Right kidney (tissue), 9 donors: ENCODE measurements at places on chromosomes 16 and 17.
A peak's percentile ranks its signal among the peaks of the same experiment; 100 is the strongest.

DNA sequence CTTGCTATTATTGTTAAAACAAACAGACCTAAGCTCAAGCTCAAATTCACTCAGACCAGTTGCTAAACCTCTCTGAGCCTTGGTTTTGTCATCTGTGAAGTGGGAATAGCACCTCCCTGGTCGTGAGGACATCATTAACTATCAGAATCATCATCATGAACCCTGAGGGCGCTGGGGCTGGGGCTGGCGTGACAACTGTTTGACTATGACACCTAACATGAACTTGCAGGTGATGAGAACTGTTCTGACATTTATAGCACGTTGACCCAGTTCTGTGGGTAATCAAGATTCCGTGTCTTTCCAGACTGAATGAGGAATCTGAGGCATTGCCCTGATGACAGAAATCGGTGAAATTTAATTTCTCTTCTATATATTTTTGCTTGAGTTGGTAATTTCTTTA, 71.3 kb upstream of the CDH5 start:
- no peak for DNase-seq

GRCh38 chr17:80168371-80168770, 1.5 kb upstream of the CARD14 start:
- DNase-seq, result no peak

GRCh38 chr16:11681556-11681955, 13.3 kb downstream of the SNN start:
- DNase-seq, result no peak

DNA sequence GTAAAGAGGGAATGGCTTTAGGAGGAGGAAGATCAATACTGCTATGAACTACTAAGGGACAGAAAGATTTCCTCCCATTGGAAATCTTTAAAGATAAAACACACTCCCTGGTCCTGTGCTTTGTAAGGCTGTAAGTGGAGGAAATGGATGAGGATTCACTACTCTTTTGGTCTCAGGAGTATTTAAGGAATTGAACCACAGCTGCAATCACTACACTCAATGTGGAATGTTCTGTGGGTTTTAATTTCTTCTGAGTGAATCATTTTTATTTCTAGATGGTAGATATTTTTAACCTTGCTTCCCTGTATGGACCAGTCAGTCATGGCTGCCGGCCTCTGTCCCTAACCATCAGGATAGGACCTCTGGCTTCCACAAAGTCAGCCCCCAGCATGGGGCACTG, 65.6 kb downstream of the SDR42E1 start:
- no peak for DNase-seq

DNA sequence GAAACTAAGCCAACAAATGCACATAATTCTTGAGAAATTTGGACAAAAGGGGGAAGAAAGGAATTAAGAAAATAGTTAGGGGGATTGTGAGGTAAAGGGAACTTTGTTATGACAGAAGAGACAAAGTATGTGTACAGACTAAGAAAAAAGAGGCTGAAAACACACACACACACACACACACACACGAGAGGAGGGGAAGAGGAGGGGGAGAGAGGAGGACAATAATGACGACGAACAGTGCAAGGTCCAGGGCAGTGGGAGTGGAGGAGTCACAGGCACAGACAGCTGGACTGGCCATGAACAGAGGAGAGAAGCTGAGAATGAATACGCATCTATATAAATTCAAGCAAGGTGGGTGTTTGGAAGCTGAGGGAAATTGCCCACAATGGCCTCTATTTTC, 44.6 kb downstream of the MARVELD3 start:
- DNase-seq, result no peak

DNA sequence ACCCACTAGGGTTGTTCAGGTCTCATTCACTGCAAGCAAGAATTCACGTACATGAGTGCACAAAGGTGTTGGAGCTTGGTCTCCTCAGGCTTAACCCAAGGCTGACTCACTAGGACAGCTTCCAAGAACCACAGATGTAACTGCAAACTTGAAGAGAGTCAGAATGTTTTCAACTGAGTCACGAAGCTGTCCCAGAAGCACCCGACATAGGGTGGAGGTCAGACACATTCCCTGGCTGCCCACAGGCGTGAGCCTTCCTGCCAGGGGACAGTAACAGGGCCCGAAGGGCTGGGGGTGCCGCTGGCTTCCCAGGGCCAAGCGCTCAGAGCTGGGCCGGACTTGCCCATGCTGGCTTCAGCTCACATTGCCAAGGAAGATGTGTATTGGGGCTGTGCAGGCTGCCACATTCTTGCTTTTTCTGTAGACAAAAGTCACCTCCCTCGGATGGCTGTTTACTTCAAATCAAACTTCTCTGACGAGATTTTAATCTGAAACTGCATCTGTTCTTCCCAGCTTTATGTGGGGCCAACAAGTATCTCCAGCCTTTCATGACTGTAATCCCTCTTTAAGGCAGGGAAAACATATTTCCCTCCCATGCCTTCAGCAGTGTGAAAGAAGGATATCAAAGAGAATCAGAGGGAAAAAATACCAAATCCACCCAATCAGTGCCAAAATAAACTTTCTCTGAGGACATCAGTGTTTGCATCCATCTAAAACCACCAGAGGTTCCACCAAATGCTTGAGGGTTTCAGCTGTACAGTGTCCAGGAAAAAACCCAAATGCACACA, 14.3 kb downstream of the CMTM3 start:
- no peak for DNase-seq

- DNase-seq, result peak; percentile 61
These were observed 15.6 kb downstream of the TLE7 start for GRCh38 chr16:71426069-71426879.

GRCh38 chr17:17531156-17531555, 35.0 kb upstream of the RASD1 start:
- DNase-seq, result no peak

GRCh38 chr17:60610473-60610872, 10.5 kb downstream of the PPM1D start:
- no peak for DNase-seq

DNA sequence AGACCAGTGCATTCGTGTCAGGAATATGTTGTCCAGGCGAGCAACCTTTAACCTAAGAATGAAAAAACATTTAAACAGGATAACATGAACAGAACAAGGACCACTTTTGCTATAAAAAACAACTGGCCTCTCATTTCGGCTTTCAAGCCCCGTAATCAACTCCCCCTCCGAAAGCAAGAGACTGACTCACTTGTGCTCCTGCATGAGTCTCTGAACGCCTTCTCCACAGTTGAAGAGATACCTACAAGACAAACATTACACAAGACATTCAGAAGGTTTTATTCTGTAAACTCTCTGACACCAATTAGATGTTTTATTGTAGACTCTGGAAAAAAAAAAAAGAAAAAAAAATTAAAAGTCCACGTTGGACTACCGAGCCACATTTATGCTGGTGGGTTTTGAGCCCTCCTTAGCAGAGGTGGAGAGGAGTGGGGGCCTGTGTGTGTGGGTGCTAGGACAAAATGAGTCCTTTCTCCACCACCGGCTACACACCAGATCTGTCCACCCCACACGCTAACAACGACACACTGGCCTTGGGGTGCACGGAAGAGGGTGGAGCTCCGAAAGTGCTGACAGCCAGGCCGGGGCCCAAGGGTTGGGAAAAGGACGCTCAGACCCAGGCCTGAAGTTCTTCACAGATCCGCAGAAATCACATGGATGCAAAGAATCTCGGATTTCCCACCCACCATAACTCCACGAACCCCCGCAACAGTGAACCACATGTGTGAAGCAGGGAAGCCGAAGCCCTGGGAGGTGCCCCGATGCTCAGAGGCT, 759 bp downstream of the ELAC2 start:
- no peak for DNase-seq

GRCh38 chr17:30550512-30551273, 73.5 kb downstream of the GOSR1 start:
- no peak for DNase-seq

DNA sequence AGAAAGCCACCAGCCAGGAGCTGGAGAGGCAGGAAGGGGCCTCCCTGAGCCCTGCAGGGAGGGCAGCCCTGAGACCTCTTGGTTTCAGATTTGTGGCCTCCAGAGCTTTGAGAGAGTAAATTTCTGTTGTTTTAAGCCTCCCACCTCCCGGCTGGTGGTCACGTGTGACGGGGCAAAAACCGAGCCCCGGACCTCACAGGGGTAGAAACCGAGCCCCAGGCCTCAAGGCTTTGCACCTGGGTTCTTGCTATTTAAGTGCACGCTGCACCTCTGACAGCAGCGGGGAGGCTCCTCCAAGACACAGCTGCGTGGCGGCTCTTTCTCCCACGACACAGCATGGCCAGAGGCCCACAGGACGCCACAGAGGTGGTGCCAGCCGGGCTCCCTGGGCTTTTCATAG, 17.4 kb upstream of the ZC3H18 start:
- DNase-seq, result no peak

DNA sequence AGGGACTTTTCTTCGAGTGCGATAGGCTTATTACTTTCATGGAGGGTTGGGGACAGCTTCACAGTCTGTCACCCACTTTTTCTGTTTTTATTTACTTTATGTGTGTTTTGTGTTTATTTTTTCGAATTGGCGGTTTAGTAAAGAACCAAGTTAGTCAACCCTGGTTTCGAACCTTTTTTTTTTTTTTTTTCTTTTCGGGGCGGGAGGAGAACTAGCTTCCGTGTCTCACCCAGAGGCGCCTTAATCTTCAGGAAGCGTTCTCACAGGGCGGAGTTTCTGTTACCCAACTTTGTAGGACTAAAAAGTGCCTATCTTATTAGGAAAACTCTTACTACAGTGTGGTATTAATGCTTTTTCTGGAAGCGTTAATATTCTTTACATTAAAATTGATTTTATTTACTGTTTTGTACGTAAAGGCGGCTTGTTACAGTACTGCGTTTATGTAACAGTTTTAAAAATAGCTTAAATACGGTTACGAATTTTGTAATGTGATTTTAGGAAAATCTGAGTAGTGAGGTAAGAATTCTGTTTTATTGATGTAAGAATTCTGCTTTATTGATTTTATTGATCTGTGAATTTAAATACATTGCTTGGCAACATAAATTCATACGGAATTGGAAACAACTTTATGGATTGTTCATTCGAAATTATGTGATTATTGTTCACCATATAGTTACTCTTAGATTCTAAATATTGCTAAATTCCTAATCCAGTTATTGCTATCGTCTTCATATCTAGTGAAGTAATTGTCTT, 885 bp downstream of the ZNF207 start:
- DNase-seq, result no peak

DNA sequence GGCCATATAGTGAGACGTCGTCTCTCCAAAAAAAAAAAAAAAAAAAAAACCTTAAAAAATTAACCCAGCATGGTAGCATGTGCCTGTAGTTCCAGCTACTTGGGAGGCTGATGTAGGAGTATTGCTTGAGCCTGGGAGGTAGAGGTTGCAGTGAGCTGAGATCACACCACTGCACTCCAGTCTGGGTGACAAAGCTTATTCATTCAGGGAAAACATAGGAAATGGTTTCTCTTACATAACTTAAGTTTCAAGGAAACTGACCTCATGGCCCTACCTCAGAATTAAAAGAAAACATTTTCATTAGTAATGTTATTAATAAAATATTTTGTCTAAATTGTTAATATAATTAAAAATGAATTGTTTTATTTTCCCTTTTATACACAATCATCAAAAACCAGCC, 31.4 kb downstream of the COG1 start:
- no peak for DNase-seq

DNA sequence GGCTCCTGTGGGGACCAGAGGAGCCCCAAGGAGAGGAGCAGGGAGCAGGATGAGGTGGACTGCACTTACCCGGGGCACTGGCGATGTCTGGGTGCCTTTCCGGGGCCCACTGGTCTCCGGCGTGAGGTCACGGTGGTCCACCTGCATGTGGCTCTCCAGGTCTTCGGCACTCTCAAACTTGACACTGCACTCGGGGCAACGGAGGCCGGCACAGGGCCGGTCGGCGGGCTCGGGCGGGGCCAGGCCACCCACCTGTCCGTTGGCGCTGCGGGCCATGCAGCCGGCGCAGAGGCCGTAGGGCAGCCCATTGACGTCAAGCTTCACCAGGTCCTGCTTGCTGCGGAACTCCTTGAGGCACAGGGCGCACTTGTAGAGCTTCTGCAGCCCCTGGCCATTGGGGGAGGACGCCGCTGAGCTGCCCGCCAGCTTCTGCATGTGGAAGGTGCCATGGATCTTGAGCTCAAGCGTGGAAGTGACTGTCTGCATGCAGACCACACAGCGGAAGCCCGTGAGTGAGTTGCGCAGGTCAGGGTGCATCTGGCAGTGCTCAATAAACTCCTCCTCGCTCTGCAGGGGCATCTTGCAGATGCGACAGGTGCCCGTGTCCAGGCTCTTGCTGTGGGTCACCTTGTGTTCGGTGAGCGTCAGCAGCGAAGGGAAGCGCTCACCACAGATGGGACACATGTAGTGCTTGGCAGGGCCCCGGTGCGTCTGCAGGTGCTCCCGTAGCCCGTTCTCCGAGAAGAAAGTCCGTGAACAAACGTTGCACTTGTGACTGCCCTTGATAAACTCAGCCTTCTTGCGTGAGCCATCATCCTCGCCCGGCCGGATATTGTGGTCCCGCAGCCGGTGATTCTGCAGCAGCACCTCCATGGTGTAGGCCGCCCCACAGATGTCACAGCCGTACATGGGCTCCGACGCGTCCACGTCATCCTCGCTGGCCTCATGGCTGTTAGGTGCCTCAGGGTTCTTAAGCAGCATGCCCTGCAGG, 220.0 kb downstream of the ZNF423 start:
- DNase-seq, result no peak

GRCh38 chr17:27326051-27326450, 32.1 kb downstream of the WSB1 start:
- DNase-seq, result no peak

DNA sequence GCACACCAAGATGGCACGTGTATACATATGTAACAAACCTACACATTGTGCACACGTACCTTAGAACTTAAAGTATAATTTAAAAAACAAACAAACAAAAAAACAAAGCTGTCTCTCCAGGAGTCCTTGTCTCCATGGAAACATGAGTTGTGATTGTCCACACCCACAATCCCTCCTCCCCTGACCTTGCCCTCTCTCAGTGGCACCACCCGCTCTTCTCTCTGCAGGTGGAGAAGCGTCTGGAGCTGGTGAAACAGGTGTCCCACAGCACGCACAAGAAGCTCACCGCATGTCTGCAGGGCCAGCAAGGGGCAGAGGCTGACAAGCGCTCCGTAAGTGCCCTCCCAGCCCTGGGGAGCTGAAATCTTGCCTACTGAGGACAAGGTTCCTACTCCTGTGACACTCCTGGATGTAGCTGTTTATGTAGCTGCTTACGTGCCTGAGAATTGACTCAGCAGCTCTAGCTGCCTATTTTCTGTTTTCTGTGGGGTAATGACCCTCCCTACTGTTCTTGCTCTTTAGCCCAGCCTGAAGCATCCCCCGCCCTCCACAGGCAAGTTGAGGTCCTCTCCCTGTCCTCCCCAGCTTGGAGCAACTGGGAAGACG, 107.0 kb downstream of the ARHGAP44 start:
- DNase-seq, result no peak

- no peak for DNase-seq
These were observed 102.2 kb downstream of the CDK5R1 start for GRCh38 chr17:32588982-32589381.

- peak; percentile 88 for DNase-seq
These were observed 53.6 kb downstream of the C17orf67 start for GRCh38 chr17:56779898-56780777.

DNA sequence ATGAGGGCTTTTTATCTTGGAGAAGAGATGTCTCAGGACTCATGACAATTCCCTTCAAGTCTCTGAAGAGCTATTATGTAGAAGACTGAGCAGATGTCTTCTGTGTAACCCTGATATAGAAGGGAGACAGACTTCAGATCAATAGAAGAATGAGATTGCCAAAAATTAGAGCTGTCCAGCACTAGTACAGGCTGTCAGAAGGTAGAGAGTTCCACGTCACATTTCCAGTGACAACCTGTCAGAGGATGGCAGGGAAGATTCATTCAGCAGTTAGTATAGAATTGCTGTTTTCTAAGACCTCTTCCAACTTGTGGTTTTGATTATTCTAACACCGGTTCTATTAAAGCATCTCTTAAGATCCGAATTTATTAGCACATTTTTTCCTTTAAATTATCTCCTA, 520.6 kb downstream of the RBFOX1 start:
- DNase-seq, result no peak
